ENCODE measurements at places on chromosomes 16 and 17. TPM values are rescaled to one million over a fixed set of nuclear protein-coding genes. Genes with fewer than 3 reads are reported as not detected.

The CSH2 gene
- not detected for total RNA-seq

DNA sequence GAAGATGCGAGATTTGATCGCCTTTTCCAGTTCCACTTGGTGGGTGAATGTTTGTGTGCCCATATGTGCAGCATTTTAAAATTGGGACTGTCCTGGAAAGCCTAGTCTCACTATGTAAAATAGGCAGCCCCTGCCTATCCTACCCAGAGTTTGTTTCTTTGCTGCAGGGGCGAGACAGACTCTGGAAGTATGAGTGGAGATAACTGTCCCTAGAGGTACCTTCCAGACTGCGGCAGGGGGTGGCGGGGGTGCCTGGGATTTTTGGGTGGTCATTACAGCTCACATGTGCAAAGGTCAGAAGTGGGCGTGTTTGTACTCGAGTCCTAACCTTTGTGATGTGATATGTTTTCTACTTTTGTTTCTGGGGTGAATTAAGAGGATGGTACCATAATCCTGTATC lies 36.6 kb downstream of the MPRIP start:
- DNase-seq: no peak

GRCh38 chr16:53895851-53896250 lies 191.9 kb downstream of the FTO start:
- no peak for DNase-seq

GRCh38 chr17:7932949-7933348 lies 943 bp downstream of the CNTROB start:
- DNase-seq: no peak

DNA sequence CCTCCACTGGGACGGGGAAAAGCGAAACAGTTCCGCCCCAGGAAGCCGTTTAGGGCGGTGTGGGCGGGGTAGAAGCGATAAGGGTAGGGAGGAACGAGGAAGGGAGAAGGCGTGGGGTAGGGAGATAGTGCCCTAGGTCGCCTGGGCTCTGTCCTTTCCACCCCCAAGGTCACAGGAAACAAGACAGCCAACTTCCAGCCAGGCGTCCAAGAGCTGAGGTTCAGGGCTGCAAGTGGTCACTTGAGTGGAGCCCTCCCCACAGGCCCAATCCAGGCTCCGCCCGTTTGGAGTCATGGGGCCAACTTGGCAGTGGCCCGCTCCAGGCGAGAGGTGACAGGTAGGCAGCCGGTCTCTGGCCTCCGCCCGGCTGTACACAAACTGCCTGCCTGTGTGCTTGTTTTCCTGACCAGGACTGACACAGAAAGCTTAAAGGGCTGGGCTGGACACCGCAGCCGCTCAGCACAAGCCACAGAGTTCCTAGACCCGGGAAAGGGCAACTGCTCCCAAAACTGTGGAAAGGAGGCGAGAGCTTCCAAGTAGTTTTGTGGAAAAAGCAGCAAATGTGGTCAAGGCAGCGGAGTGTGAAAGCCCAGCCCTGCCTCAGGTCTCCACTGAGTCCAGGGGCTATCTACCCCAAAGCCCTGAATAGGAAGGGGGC lies at the start of gene RILP:
RILP (minus strand) TSS at position 23 of the 658 bp plus-strand sequence. CDS start 62 bp downstream, outside the sequence.
- DNase-seq: no peak

DNA sequence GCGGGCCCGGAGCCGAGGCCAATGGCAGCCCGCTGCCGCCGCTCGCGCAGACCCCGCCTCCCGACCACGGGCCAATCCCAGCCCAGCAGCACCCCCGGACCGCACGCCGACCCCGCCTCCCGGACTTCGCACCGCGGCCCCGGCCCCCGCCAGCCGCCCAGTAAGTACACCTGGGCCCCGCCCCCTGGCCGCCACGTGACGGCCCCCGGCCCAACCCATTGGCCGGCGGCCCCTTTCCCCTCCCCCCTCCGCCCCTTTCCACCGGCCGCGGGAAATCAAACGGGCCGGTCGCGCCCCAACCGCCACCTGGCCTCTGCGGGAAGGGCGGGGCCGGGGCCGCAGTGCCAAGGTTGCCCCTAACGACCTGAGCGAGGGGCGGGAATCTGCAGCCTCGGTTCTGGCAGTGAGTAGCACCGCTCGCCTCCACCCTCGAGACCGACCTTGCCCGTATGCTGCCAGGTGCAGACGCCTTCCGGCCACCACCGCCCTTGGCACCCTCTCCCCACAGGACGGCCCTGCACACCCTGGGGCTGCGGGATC lies at the start of gene YBX2:
YBX2 (minus strand) TSS at position 26 of the 540 bp plus-strand sequence. CDS start 139 bp downstream, outside the sequence.
- DNase-seq: peak; percentile 67

- no peak for DNase-seq
Observed at GRCh38 chr17:71438631-71439146, 682.1 kb upstream of the SOX9 start.

GRCh38 chr17:67063141-67063540 lies 18.8 kb downstream of the CACNG1 start:
- no peak for DNase-seq

The LGALS9B gene
- total RNA-seq: not detected

DNA sequence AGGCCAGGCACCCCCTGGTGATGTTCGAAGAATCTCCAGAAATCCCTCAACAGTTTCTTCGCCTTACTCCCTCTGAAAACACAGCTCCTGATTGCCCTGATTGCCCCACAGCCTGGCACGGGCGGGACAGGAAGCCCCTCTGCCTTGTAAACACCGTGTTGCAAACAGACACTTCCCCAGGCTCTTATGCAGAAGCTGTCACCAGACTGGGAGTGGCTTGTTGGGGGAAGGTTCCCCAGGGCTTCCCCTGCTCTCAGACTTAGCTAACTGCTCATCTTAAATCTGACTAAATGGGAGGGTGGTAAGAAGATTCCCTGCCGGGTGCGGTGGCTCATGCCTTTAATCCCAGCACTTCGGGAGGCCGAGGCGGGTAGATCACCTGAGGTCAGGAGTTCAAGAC lies 11.2 kb downstream of the PIK3R5 start:
- DNase-seq: peak; percentile 67

DNA sequence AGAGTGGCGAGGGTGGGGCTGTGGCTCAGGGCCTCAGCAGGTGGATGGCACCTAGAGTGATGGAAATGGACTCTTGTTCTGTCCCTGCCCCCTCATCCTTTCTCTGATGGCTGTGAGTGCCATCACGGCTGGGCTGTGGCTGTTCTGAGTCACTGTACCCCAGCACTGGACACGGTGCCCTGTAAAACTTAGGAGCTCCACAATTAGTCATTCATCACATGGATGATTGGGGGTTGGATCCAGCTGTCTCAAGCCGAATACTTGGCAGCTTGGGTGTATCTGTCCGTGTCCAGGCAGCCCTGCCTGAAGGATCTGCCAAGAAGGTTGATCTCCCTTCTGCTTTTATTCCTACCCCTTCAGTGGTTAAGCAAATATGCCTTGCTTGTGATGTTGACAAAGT lies 295.5 kb upstream of the EEF2KMT start:
- no peak for DNase-seq

The STARD3 gene
- 67.1 TPM for total RNA-seq

GRCh38 chr17:64639516-64639915 lies 22.6 kb downstream of the SMURF2 start:
- DNase-seq: no peak

GRCh38 chr17:51650772-51651171 lies 390.4 kb downstream of the UTP18 start:
- no peak for DNase-seq

- no peak for DNase-seq
Observed at GRCh38 chr16:64910356-64910755, 211.5 kb downstream of the CDH11 start.

GRCh38 chr17:74282587-74283370 lies 8.7 kb downstream of the DNAI2 start:
- peak; percentile 26 for DNase-seq

- no peak for DNase-seq
Observed at GRCh38 chr17:78307887-78308638, 51.8 kb downstream of the SOCS3 start.

DNA sequence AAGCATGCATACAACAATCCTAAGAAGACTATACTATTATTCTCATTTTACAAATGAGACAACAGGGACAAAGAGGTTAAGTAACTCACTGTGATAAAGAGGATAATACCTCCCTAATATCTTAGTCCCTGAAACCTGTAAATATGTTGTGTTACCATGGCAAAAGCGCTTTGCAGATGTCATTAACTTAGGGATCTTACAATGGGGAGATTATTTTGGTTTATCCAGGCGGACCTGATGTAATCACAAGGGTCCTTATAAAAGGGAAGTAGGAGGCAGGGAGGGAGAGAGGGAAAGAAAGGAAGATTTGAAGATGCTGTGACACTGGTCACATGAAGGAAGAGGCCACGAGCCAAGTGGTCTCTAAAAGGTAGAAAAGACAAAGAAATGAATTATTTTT lies 164.7 kb downstream of the CNTNAP4 start:
- no peak for DNase-seq

- DNase-seq: no peak
Observed at GRCh38 chr17:36930583-36930900, 6.7 kb upstream of the LHX1 start.

GRCh38 chr16:50396761-50397535 lies 28.2 kb upstream of the BRD7 start:
- DNase-seq: no peak

DNA sequence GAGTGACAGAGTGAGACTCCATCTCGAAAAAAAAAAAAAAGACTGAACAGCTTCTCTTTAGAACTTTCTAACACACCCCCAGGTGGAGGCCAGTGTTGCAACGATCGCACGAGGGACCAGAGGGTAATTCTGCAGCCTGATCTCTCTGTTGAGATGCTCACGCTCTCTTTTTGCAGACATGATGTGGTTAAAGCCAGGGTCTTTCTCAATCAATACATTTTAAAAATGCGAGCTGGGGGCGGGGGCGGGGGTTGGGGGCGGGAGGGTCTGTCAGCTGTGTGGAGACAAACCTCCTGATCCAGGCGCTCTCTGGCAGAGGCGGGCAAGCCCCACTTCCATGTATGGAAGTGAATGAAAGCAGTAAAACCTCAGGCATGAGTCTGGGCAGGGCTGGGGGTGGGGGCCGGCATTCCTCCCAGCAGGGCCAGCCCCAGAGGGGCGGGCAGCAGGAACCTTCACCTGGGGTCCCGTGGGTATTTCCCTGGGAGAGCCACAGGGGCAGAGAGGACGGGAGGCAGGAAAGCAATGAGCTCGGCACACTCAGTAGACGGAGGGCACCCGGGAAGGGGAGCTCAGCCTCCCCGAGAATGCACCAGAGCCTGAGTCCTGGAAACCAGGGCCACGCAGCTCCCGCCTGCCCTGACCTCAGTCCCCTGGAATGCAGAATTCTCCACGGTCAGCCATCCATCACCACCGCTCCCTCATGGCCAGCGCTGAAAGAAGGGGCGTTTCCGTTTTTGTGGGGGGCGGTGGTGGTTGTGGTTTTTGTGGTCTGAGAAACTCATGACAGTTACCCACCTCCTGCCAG lies 28.0 kb downstream of the NXN start:
- no peak for DNase-seq

DNA sequence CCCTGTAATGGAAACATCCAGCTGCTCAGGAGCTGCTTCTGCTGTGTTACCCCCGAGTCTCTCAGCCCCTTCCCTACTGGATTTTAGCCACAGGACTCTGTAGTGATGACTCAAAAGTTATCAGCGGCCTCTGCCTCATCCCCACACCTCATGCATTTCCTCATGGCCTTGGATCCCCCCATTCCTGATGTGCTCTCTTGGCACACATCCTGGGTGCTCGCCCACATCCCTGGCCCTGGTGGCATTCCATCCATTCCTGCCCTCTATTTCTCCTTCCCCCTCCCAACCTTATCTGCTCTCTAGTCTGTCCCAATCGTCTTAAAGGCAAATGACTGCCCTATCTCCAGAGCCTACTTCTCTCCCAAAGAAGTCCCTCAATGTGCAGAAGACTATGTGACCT lies 24.6 kb downstream of the MARF1 start:
- DNase-seq: no peak

The PLCG2 gene
- total RNA-seq: 2.7 TPM

GRCh38 chr17:18227635-18228034 lies 2.2 kb downstream of the LLGL1 start:
- no peak for DNase-seq

The FBXO31 gene
- 55.5 TPM for total RNA-seq

DNA sequence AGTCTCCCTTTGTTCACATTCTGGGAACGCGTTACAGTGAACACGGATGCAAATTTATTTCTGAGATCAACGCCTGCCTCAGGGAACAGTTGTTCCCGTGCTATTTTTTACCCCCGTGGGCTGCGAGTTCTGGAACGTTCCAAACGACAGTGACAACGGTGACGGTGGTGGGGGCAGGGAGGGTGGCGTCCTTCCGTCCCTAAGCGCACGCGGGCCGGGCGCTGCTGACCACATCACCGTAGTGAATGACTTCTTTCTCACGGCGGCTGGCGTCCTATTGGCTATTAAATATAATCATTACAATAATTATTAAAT lies 45.1 kb upstream of the SSTR5 start:
- no peak for DNase-seq

DNA sequence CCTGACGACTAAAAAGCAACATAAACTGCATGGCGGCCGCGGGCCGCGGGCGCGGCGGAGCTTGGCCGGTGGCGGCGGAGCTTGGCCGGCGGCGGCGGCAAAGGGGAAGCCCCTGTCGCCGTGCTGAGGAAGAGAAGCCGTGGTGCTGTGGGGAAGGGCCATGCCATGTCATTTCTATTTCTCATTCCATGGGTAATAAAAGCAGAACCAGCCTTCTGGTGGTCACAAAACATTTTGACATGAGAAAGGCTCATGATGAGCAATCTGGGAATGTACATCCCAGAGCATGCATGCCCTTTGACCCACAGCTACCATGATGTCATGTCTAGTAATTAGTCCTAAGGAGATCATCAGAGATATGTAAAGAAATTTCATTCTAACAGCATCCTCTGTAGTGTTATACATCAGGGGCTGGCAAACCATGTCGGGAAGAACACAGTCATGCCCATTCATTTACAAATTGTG lies 23.9 kb upstream of the HEATR6 start:
- DNase-seq: no peak

- peak; percentile 87 for DNase-seq
Observed at GRCh38 chr17:8073627-8074484, 13.7 kb downstream of the ALOX12B start.

DNA sequence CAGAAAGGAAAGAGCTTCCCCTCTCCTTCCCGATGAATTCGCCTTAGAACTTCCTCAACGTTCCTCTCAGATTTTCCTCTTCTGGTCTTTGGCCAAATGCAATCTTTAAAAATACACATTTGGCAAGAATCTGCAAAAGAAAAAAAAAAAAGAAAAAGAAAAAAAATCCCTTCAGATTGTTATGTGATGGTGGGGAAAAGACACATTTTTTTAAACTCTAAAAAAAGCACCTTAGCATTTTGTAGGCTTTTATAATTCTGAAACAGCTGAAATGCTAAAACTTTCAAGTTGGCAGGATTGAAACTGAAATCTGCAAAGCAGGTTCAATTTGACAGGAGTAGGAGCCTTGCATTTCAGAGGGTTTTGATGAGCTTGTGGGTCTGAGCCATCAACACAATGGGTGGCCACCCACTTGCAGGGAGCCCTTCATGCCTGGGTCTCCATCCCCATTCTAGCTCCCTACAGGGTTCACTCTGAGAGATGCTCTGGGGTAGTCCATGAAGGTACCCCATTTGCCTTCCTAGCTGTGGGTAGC lies 33.1 kb downstream of the CACNG3 start:
- DNase-seq: no peak

The RNF43 gene
- total RNA-seq: 0.92 TPM

- no peak for DNase-seq
Observed at GRCh38 chr16:3999479-4000325, 116.5 kb downstream of the ADCY9 start.

GRCh38 chr17:64614266-64615027 lies 47.7 kb downstream of the SMURF2 start:
- no peak for DNase-seq

The CLEC19A gene
- total RNA-seq: not detected

Measured in activated T-cell treated with anti-CD3 and anti-CD28 coated beads, Interleukin-2, amount 50 U/mL, for 4 hours (primary cell).